Activated CD4-positive, alpha-beta T cell treated with anti-CD3 and anti-CD28 coated beads, Interleukin-2, amount 50 U/mL, for 1 hour (primary cell): ENCODE measurements at places on chromosomes 7 and 10.

GRCh38 chr10:126691456-126691855 is 21.0 kb upstream of the C10orf90 start:
- no peak for DNase-seq

DNA sequence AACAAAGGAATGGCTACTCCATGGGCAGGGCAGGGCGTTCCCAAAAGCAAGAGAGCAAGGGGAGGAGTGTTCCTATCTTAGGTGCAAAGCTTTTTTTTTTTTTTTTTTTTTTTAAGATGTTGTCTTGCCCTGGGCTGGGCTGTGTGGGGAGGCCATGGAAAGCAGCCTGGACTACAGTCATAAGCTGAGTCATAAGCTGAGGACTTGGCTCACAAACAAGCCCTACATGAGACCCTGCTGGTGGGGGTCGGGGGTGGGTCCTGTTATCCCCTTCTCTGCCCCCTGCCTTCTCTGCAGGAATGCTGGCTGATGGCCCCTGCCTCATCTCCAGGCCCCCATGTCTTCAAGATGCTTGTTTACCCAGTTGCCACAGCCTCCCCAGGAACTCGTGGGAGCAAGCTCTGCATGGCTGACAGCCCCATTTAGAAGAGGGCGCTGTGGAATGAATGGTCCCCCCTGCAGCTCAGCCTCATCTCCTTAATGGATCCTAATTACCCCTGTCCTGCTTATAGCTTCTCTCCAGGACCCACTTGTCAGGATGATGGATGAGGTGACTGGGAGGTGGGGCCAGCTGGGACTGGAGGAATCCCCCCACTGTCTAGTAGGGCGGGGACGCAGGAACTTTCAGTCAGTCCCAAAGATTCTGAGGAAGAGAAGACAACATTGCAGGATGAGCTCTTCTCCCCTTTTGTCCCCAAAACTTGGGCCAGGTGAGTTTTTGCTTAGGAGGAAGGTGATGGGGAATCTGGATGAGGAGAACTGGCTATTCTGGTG is 340.8 kb upstream of the PODXL start:
- no peak for DNase-seq

- no peak for DNase-seq
Measured at GRCh38 chr10:52541006-52541473, 227.0 kb downstream of the DKK1 start.

DNA sequence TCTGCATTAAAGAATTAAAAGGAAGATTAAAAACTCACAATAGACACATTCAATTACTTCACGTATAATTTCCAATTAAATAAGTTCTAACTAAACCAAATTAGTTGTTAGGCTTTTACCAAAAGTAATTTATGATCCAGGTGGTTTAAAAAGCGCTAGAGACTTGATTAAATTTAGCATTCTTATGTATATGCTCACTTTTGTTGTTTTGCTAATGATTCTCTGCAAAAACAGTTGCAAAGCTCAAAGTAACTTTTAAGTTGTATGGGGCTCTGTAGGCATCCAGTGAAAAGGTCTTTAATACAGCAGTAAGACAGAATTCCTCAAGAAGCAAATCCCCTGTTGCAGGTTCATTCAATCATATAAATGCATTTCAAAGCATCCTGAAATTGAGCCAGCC is 15.5 kb upstream of the PNPLA8 start:
- no peak for DNase-seq

- DNase-seq: no peak
Measured at GRCh38 chr10:5500162-5500670, 846 bp upstream of the CALML5 start.

GRCh38 chr7:44489955-44490350 is 505 bp downstream of the NUDCD3 start:
- DNase-seq: peak; percentile 37

GRCh38 chr10:87507879-87508483 is 3.3 kb downstream of the MINPP1 start:
- no peak for DNase-seq

DNA sequence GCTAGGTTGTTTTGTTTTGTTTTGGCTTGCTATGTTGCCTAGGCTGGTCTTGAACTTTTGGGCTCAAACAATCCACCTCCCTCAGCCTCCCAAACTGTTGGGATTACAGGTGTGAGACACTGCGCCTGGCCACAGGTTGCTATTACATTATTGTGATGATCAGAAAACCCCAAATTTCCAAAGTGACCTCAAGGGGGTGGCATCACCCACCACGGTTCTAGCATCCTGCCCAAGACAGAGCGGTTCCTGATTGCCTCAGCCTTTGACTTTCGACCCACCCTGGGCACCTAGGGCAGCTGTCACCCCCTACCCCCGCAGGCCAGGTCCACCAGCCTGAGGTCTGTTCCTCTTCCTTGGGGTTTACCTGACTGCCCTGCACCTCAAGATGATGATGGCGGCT is 28.4 kb downstream of the SBDS start:
- DNase-seq: no peak

- DNase-seq: no peak
Measured at GRCh38 chr10:84784749-84785148, 456.4 kb downstream of the CCSER2 start.

GRCh38 chr10:113498997-113499396 is 53.9 kb upstream of the HABP2 start:
- DNase-seq: no peak

- no peak for DNase-seq
Measured at GRCh38 chr10:21756707-21757106, 222.7 kb downstream of the MLLT10 start.

DNA sequence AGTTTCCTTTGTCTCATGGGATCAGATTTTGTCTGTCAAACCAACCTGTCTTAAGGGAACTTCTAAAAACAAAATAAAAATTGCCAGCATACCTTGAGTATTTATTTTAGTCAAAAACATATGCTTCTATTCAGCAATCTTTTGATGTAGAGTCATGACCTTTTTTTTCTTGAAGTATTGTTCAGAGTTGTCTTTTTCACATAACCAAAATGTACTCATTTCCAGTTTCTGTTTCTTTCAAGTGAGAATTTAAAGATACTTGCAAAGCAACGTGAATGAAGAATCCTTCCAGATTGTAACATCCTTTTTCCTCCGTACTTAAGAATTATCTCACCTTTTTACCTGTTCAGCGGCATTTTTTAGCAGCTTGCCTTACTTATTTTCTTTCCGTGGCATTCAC is 37.8 kb downstream of the GNAI1 start:
- no peak for DNase-seq

DNA sequence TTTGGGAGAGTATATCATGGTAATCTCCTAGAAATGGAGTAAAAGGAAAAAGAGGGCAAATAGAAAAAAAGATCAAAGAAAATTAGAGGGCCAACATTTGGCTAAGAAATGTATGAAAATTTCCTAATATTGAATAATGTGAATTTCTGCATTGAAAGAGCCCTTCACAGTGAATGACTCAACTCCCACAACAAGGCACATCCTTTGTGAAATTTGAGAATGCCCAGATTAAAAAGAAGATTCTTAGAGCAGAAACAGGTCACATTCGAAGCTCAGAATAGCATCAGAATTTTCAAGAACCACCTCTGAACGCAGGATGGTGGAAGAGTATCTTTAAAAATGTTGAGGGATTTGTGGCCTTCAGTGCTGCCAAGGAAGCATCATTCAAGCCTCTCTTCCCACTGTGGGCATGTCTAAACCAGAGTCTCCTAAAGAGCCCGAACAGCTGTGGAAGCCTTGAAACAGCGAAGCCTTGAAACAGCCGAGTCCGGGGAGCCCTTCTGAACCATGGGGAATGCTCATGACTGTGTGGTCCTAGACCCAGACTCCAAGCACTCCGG is 43.6 kb downstream of the GUSB start:
- DNase-seq: no peak

DNA sequence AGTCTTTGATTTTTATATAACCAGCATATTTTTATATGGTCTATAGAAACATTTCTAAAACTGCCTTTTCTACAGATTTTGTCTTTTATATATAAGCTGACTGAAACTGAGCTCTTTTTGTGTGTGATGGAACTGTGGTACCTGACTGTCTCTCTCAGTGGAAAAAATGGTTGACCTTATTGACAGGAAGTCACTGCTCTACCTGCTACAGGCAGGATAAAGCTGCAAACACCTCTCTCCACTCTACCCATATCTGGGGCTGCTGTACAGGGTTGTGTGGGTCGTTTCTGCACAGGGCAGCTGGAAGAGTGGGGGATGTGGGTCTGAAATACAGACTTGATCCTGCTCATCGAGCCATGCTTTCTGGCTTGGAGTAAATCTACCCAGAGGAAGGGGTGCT is 48.5 kb downstream of the BBS9 start:
- no peak for DNase-seq

DNA sequence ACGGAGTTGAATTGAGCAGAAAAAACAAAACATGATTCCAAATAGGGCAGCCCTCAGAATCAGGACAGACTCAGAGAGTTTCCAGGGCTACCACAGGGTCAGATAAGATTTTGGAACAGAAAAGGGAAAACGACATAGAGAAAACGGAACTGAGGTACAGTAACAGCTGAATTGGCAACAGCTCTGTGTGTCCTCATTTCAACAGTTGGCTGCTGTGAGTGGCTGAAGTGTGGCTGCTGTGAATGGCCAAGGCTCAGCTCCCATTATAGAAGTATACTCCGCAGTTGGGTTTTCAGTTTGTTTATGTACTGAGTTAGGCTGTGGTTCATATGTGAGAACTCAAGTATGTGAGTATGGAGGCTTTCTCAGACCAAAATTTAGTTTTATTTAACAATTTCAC is 32.0 kb downstream of the ANTXRL start:
- no peak for DNase-seq

- no peak for DNase-seq
Measured at GRCh38 chr7:128692623-128693270, 20.7 kb downstream of the GARIN1A start.

- DNase-seq: no peak
Measured at GRCh38 chr7:49228426-49229098, 304.2 kb downstream of the CDC14C start.

- DNase-seq: no peak
Measured at GRCh38 chr10:89335226-89335625, 7.4 kb downstream of the IFIT3 start.

DNA sequence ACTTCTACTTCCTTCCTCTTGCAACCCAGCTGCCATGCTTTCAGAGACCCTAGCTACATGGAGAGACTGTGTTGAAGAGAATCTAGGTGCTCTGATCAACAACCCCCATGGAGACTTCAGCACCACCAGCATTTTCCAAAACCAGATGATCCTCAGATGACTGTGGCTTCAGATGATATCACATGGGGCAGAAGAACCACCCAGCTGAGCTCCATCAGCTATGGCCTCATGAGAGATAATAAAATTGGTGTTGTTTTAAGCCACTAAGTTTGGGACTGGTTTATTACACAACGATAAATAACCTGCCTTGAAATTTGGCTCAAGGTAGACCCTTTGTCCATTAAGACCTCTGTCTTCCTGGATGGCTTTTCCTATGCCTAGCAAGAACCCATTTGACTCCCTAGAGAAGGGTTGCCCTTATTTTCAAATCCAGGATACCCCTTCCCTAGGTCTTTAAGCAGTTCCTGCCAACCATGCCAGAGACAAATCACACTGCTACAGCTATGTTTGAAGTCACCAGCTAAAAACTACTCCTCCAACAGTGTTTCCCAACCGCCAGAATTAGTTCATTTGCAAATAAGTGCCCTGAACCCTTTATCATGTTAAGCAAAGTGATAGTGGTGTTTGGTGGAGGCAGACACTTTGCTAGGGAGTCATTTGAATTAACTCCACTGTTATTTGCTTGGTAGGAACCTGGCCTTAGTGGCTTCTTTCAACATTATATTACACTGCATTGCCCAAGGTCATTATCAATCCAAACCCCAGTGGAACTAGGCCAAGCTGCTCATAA is 136.9 kb upstream of the PALS2 start:
- DNase-seq: no peak

GRCh38 chr7:1386623-1387220 is 72.5 kb downstream of the MICALL2 start:
- DNase-seq: no peak

- no peak for DNase-seq
Measured at GRCh38 chr7:113809581-113809980, 109.2 kb downstream of the PPP1R3A start.

GRCh38 chr10:120477743-120478141 is 20.7 kb downstream of the PLPP4 start:
- DNase-seq: no peak

GRCh38 chr10:36493516-36493880 is 631.9 kb upstream of the ANKRD30A start:
- DNase-seq: no peak

DNA sequence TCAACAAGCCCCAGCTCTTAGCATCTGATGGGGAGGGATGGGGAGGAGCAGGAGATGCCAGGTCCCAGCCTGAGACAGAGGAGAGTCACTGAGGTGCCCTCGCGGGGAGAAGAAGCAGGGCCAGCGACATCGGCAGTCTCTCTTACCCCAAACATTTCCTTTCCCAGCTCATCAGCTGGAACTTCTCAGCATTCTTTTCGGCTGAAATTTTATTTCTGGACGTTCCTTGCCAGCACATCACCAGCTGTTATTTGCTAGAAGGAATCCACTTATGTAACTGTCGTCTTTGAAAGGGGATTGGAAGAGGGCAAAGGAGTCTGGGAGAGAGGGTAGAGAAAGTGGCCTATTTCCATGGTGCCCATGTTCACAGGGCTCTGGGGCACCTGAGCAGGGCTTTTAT is 101.0 kb upstream of the SHH start:
- DNase-seq: no peak

DNA sequence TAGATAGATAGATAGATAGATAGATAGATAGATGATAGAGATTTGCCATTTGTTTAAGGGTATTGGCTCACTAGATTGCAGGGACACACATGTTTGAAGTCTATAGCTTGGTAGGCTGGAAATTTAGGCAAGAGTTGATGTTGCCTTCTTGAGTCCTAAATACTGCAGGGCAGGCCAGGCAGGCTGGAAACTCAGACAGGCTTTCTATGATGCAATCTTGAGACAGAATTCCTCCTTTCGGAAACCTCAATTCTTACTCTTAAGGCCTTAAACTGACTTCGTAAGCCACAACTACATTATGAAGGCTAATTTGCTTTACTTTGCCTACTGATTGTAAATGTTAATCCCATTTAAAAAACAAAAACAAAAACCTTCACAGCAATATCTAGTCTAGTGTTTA is 322.9 kb upstream of the AKR1E2 start:
- DNase-seq: no peak

- no peak for DNase-seq
Measured at GRCh38 chr10:128165536-128165935, 39.3 kb upstream of the MKI67 start.

- no peak for DNase-seq
Measured at GRCh38 chr10:78044699-78045098, 11.0 kb downstream of the RPS24 start.
